ENCODE measurements at places on chromosomes 12 and 14.

DNA sequence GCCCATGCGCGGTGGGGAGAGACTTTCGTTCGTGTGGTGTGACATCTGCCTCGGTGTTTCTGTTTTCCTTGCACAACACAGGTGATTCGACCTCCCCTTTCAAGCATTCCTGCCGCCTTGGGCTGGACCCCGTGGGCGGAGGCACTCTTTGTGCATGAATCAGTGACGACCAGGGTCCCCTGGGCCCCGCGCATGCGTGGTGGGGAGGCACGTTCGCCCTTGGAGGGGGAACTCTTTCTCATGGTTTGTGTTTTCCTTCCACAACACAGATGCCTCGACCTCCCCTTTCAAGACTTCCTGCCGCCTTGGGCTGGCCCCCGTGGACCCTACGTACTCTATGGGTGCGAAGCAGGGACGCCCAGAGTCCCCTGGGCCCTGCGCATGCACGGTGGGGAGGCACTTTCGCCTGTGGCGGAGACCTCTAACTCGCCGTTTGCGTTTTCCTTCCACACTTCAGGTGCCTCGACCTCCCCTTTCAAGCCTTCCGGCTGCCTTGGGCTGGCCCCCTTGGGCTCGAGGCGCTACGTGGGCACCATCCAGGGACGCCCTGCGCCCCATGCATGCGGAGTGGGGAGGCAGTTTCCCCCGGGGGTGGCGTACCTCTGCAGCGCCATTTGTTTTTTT lies 340.9 kb downstream of the ALG10 start:
- no peak for DNase-seq

GRCh38 chr12:71214511-71215285 lies 56.9 kb upstream of the TSPAN8 start:
- no peak for DNase-seq

- peak; percentile 81 for DNase-seq
Measured at GRCh38 chr14:86057018-86057667, 527.2 kb downstream of the FLRT2 start.

GRCh38 chr12:31896514-31897039 lies 62.6 kb upstream of the RESF1 start:
- DNase-seq = no peak

- DNase-seq = no peak
Measured at GRCh38 chr14:50864946-50865345, 6.9 kb upstream of the ABHD12B start.

DNA sequence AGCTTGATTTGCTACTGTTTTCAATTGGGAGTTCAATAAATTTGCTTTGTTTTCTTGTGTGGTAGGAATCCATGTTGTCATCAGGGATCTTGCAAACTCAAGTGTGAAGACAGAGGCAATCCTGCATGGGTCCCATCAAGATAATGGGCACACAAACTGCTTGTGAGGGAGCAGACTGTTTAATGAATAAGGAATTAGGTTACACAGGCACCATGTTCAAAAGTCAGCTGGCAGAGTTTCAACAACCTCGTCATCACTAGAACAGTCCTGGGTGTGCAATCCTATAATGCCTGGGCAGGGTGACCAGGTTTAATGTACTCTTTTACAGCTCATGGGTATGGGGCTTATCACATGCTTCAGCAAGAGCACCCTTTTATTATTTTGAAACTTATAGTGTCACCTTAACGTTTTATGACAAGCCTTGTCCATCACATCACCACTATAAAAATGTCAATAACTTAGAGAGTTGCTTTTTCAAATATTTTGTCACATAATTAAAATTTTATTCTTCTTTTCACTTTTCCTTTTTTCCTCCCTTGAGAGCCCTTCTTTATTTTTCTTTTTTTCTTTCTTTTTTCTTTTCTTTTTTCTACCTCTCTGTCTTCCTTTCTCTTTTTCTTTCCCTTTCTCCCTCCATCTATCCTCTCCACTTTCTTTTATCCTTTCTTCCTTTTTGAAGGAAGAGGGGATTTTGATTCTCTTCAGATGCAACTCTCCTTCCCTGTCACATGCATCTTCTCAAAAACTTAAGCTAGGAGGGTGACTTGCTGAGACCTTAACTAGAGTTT lies 252.2 kb upstream of the ATP2B1 start:
- DNase-seq = no peak

DNA sequence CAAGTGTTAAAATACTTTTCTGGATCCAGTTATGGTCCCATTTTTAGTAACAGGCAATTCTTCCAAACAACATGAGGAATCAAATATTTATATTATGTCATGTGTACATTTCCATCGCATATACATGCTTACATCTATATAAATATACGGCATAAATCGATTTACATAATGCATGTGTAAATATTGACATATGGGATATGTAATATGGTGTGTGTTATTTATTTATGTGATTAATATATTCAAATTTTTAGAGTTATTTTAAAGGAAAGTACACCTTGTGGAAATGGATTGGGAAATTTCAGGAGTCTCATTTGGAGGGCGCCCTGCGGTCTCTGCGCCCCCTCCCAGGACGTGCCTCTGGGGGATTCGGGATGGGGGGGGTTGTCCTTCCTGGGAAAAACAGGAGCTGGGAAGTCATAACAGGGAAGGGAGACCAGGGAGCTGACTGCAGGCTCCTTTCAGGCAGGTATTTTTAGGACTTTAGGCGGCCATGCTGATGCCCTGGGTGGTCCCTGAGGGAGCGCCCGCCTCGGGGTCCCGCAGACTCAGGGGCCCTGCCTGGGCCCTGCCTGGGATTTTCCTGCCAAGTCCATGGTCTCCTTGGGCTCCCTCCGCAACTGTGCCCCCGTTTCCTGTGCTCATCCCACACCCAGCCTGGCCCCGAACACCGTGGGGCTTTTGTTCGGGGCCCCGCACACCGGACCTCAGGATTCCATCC lies 82.7 kb upstream of the SFSWAP start:
- no peak for DNase-seq

DNA sequence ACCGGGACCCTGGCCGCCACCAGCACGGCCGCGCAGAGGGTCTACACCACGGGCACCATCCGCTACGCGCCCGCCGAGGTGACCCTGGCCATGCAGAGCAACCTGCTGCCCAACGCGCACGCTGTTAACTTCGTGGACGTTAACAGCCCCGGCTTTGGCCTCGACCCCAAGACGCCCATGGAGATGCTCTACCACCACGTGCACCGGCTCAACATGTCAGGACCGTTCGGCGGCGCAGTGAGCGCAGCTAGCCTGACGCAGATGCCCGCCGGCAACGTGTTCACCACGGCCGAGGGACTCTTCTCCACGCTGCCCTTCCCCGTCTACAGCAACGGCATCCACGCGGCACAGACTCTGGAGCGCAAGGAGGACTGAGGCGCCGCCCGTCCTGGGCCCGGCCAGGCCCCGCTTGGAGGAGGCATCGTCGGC lies 150.1 kb downstream of the EGLN3 start:
- DNase-seq = no peak

- peak; percentile 73 for DNase-seq
Measured at GRCh38 chr14:50666772-50667683, 1.1 kb downstream of the SAV1 start.

DNA sequence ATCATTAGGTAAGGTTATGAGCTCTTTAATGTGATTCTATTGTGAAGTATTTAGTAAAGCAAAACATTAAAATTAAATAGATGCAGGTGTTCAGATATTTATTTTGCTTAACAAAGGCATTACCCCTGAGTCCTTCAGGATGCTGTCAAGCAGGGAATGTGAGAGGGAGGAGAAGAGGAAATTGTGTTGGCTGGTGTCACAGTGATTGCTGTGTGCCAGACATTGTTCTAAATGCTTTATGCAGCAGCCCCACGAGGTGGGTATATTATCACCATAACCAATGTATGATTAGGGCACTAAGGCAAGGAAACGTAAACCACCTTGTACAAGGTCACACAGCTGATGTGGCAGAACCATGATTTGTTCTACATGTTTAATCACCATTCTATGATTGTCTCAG lies 80.1 kb downstream of the STAB2 start:
- no peak for DNase-seq

GRCh38 chr12:66590275-66590985 lies 88.4 kb downstream of the GRIP1 start:
- no peak for DNase-seq

DNA sequence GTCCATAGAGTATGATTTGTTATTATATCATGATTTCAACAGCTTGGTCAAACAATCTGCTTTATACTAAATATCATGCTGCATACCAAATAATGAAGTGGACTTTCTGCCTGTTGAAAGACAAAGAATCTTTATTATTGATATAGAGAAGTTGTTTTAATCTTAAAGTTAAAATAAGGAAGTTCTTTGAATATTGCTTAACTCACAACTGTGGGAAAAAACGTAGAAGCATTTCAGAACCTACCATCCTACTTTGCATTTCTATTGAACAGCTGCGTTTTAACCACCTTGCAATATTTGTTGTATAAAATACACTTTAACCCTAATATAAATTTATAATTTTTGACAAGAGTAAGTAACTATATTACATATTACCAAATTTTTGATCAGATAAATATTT lies 22.9 kb upstream of the ARL1 start:
- no peak for DNase-seq

- DNase-seq = no peak
Measured at GRCh38 chr12:118187751-118188435, 52.0 kb downstream of the PEBP1 start.

DNA sequence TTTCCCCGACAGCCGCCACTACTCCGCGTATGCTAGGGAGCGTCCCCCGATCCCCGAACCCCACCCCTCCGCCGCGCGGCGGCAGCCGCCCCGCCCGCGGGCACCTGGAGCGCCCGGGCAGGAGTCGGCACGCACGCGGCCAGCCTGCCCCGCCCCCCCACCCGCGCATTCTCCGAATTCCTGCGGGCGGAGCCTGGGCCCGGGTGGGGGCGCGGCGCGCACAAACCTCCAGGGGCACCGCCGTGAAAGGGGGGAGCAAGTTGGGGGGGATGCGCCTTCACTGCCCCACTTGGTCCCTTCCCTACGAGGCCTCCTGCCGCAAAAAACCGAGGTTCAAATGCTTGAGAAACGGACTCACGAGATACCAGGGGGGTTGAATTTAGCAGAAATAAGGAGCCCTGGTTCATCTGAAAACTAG lies 1.7 kb downstream of the AJUBA start:
- DNase-seq = no peak

- peak; percentile 50 for DNase-seq
Measured at GRCh38 chr12:66131067-66131688, 628 bp upstream of the LLPH start.

DNA sequence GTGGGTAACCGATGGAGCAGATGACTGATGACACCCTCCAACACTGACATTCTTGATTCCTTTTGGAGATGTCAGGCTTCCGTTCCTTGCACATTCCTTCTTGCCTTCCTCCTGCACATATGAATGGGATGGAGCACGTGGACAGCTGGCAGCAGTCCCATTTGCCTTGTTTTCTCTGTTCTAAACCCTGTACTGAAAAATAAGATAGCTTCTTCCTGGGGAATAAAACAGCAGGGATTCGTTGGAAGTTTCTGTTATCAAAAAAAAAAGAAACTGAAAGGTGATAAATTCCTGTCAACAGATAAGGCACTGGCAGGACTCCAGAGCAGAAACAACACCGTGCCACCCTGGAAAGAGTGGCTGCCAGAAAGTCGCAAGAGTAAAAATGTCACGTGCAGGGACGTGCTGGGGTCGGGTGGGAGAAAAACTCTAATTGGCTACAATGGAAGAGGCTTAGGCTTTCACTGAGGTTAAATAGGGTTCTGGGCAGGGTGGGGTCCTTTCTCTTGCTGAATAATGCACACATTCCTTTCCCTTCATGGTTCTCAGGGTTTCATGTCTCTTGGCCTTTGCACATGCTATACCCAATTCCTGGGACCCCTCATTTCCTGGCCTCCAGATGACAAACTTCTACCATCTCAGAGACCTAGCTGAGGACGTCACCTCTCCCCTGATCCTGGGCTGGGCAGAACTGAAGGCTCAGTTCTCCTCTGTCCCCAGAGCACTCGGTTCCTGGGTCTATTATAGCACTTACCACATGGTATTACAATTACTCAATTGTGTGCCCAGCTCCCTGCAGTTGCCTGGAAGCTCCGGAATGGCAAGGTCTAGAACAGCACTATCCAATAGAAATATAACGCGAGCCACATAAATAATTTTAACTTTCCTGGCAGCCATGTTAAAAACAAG lies 7.0 kb upstream of the NUAK1 start:
- no peak for DNase-seq

- peak; percentile 57 for DNase-seq
Measured at GRCh38 chr14:95645389-95645996, 40.7 kb upstream of the TCL1B start.

Measured in Karpas-422 (cell line).